ENCODE measurements at places on chromosomes 2 and 18. TPM values are rescaled to one million over a fixed set of nuclear protein-coding genes. Genes with fewer than 3 reads are reported as not detected.
A peak's percentile ranks its signal among the peaks of the same experiment; 100 is the strongest.

DNA sequence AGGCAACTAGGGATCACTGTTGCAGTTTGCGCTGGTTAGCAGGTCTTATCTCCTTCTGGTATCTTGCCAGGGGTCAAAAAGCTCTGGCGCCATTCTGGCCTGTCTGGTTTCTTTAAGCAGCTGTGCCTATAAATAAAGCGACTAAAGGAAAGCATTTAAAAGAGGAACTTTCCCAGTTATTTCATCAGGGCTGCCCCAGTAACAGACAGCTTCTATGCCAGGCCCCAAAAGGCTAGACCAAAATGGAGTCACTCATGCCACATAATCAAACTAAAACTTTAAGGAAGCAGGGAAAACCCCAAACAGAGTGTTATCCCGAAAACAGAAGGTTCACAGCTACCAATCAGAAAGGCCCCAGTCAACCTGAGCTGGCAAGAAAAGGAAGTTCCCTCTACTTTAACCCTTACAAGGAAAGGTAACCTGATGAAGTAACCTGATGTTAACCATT lies 41.2 kb upstream of the HNRNPA3 start:
- DNase-seq, result no peak

GRCh38 chr2:147081831-147082230 lies 763.0 kb upstream of the ACVR2A start:
- no peak for DNase-seq

SPP2 gene
- total RNA-seq, result not detected

DNA sequence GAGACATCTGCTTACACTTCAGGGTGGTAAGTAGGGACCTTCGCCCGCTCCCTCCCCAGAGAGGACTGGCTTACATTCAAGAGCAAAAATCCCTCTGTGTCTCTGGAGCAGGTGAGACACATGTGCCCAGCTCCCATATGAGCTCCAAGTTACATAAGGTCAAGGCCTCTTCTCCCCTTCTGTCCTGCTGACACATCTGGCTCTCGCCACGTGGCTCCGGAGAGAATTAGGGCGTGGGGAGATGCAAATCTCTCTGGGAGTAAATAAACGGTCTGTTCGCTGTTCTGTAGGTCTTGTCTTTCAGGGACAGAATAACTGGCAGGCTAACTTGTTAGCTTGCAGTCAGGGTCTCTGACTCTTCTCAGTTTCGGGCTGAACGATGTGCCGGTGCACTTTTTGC lies 16.2 kb downstream of the MRO start:
- DNase-seq, result no peak

- DNase-seq, result no peak
These were observed 239.2 kb upstream of the CWC22 start for GRCh38 chr2:180246268-180246667.

KIF5C gene
- total RNA-seq, result 0.28 TPM

GRCh38 chr18:55401638-55402191 lies 186.3 kb downstream of the TCF4 start:
- DNase-seq, result peak; percentile 87

- DNase-seq, result no peak
These were observed 104.4 kb downstream of the GULP1 start for GRCh38 chr2:188395903-188396689.

Measured in IMR-90 (cell line).